ENCODE measurements at places on chromosomes 16 and 17.

DNA sequence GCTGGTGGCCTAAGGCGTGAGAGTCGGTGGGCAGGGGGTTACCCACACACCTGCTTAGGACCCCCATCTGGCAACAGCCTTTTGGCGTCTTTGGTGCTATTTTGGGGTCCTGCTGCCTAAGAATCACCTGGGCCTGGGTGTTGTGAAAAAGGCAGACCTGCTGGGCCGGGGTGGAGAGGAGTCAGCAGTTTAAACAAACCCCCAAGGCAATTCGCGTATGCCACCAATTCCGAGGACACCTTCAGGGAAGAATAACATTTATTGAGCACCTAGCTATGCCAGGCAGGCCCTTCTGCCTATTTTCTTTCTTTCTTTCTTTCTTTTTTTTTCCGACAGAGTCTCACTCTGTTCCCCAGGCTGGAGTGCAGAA is 53.9 kb upstream of the TOB1 start:
- peak overlapping the region; percentile 53 for H3K27ac ChIP-seq
- H3K4me3 ChIP-seq: no peak overlapping the region
- H3K36me3 ChIP-seq: no peaks in the 10 kb centered on the region
- no peaks in the 10 kb centered on the region for H3K27me3 ChIP-seq

DNA sequence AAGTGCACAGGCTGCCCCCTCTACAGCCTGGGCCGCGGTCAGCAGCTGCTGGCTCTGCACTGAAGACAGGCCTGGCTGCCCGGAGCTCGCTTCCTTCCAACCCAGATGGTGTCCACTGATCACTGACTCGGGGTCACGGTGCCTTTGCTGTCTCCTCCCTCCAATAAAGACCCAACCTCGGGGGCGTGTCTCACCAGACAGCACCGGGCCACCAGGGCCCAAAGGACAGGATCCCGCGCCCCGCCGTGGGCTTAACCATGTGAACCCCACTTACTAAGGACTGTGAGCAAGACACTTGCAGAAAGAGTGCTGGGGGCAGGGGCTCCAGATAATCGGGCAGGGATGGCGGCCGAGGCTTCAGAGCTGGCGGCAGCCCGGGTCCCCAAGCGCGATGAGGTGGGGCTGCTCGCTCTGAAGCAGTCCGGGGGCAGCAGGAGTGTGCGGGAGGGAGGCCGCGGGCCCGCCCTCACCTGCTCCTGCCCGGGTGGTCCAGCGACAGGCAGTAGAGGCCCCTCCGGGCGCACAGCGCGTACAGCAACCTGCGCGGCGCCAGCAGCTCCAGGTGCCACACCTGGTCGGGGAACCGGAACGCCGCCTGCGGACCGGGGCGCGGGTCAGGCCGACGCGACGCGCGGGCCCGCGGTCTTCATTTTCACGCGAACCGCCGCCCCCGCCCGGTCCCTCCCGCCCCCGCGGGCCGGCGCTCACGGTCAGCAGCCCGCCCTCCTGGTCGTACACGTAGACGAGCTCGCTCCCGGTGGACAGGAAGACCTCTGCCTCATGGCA is 502 bp downstream of the FAAP100 start:
- no peak overlapping the region for H3K27ac ChIP-seq
- DNase-seq: peak; percentile 19
- peak overlapping the region; percentile 83 for H3K4me3 ChIP-seq
- H3K27me3 ChIP-seq: no peaks in the 10 kb centered on the region
- H3K36me3 ChIP-seq: no peaks in the 10 kb centered on the region

GRCh38 chr16:939941-940340 is 30.8 kb downstream of the LMF1 start:
- DNase-seq: no peak
- H3K27me3 ChIP-seq: peaks cover 77% of the 10 kb centered on the region
- no peaks in the 10 kb centered on the region for H3K4me1 ChIP-seq

DNA sequence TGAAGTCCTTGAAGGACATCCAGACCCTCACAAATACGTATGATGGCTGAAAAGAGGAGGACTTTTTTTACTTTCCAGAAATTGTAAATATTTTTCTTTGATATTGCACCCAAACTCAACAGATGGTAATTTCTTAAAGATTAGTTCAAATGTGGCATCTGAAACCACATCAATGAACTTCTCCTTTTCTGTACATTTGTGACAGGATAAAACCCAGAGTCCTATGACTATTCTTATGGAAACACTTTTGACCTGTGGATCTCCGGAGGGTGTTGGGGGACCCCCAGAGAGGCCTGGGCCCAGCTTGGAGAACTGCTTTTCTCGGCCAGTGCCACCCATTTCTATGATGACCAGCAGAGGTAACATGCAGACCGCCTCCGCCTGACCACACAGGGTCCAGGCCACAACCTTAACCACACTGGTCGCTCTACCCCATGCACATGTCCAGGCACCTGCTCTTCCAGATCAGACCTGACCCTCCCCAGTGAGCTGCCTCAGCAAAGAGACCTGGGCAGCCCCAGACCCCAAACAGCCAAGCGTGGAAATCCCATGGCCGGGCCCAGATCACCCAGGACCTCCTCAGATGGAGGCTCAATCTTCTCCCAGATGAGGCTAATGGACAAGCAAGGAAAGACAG is 22.7 kb downstream of the RPH3AL start:
- DNase-seq: no peak
- H3K4me3 ChIP-seq: no peak overlapping the region
- no peaks in the 10 kb centered on the region for H3K36me3 ChIP-seq
- H3K27me3 ChIP-seq: peaks cover 100% of the 10 kb centered on the region

DNA sequence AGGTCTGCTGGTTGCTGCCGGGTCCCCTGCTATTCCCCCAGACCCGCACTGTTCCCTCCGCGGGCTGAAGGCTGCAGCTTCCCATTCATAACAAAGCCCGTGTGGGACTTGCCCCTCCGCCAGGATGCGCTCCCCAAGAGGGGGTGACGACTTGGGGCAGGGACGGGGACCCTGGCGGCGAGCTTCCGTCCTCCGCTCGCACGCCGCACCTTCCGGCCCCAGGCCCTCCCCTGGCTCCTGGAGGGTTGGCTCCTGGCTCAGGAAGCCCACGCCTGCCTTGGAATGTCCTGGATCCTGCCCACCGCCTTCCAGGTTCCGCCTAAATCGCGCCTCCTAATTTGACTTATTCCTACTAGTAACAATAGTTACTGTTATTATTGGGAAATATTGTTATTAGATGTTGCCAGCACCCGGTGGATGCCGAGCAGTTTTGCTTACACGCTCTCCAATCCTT is 1.1 kb upstream of the TFAP4 start:
- peak; percentile 64 for DNase-seq
- no peaks in the 10 kb centered on the region for H3K27me3 ChIP-seq
- peak overlapping the region; percentile 63 for H3K4me3 ChIP-seq
- no peaks in the 10 kb centered on the region for H3K36me3 ChIP-seq
- peak overlapping the region; percentile 68 for H3K27ac ChIP-seq
- peaks cover 9% of the 10 kb centered on the region for H3K4me1 ChIP-seq

DNA sequence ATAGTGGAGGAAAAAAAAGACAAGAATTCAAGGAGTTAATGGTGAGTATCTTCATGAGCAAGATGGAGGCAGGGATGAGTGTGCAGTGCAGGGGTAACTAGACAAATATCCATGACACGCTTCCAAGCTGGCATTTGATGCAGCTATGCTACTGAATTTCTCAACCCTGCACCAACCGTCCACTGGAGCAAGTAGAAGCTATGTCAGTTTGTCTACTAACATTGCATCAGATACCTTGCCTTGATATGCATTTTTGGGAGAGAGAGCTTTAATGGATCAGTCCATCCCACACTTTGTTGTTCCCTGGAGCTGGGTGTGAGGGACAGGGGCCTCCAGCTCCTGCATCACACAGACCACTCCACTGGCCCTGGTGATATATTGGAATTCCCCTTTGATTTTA is 16.4 kb downstream of the CCL11 start:
- H3K27me3 ChIP-seq: no peaks in the 10 kb centered on the region
- DNase-seq: no peak
- H3K36me3 ChIP-seq: no peaks in the 10 kb centered on the region
- H3K27ac ChIP-seq: no peak overlapping the region
- H3K4me3 ChIP-seq: no peak overlapping the region

GRCh38 chr16:75566758-75567255 is 628 bp downstream of the GABARAPL2 start:
- no peaks in the 10 kb centered on the region for H3K36me3 ChIP-seq
- peak; percentile 14 for DNase-seq

DNA sequence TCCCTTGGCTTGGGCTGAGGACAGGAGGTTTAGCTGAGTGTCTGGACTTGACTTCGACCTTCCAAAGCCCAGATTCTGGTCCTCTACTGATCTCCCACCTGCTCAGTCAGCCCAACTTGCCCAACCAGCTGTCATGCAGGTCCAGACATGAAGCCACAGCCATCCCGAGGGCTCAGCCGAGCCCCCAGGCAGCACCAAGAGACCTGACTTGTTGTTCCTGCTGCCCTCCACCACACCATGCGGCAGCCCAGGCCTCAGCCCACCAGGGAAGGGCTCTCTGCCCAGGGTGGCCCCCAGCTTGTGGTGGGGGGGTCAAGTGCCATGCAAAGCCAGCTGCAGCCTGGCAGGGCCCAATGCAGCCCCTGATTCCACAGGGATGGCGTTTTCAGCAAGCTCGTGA is 17.2 kb upstream of the CACNG4 start:
- H3K4me3 ChIP-seq: no peak overlapping the region
- no peak for DNase-seq
- no peaks in the 10 kb centered on the region for H3K36me3 ChIP-seq
- H3K27ac ChIP-seq: no peak overlapping the region
- peaks cover 25% of the 10 kb centered on the region for H3K27me3 ChIP-seq
- no peaks in the 10 kb centered on the region for H3K4me1 ChIP-seq

GRCh38 chr17:12047681-12048376 is 27.2 kb downstream of the MAP2K4 start:
- H3K27ac ChIP-seq: no peak overlapping the region
- DNase-seq: no peak
- no peaks in the 10 kb centered on the region for H3K36me3 ChIP-seq
- no peak overlapping the region for H3K4me3 ChIP-seq
- no peaks in the 10 kb centered on the region for H3K4me1 ChIP-seq

DNA sequence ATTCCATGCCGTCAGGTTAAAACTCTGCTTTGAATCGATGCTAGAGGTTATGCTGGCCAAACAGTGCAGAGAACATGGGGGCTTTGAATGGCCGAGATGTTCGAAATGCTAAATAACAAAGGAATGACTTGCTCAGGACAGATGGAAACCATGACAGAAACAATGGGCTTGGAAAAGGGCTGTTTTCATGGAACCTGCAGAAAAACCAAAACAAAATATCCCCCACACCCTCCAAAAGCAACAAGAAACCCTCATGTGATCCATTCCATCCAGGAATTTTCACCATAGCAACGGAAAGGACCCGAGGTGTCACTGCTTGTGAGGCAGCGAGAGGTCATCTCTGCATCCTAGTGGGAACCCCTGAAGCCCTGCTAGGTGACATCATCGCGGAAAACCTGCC is 25.5 kb downstream of the GPRC5B start:
- H3K27me3 ChIP-seq: no peaks in the 10 kb centered on the region
- no peak for DNase-seq
- no peaks in the 10 kb centered on the region for H3K36me3 ChIP-seq
- no peak overlapping the region for H3K4me3 ChIP-seq

- no peaks in the 10 kb centered on the region for H3K36me3 ChIP-seq
- peaks cover 74% of the 10 kb centered on the region for H3K27me3 ChIP-seq
- DNase-seq: no peak
- no peak overlapping the region for H3K4me3 ChIP-seq
- H3K4me1 ChIP-seq: no peaks in the 10 kb centered on the region
Observed at GRCh38 chr17:339193-340061, 13.2 kb downstream of the RPH3AL start.

DNA sequence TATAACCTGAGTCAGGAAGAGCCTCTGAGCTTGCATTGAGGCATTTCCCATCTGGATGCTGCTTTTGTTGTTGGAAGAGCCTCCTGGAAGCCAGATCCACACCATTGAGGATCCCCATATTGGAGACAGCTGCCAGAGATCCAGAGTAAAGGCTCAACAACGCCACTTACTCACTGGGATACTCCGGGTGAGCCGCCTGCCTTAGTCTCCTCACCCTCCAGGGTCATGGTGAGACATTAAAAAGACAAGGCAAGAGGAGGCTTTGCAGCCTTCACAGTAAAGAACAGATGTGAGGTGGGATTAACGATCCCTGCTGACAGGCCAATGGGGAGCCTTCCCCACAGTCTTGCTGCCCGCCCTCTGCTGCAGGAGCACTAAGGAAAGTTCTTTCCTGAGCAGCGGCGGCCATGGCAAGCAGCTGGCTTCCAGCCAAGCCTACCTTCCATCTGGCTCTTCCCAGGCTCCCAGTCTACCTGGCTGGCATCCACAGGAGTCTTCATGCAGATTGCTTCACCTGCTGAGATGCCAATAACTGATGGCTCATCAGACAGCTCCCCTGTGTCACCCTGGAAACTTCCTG is 198.5 kb downstream of the CYLD start:
- DNase-seq: no peak
- no peak overlapping the region for H3K4me3 ChIP-seq
- H3K27me3 ChIP-seq: no peaks in the 10 kb centered on the region
- no peak overlapping the region for H3K27ac ChIP-seq
- H3K4me1 ChIP-seq: no peaks in the 10 kb centered on the region

- H3K4me1 ChIP-seq: peaks cover 24% of the 10 kb centered on the region
- no peaks in the 10 kb centered on the region for H3K27me3 ChIP-seq
- H3K36me3 ChIP-seq: no peaks in the 10 kb centered on the region
- no peak overlapping the region for H3K4me3 ChIP-seq
- no peak overlapping the region for H3K27ac ChIP-seq
- no peak for DNase-seq
Observed at GRCh38 chr17:64982139-64982915, 63.0 kb upstream of the LRRC37A3 start.

DNA sequence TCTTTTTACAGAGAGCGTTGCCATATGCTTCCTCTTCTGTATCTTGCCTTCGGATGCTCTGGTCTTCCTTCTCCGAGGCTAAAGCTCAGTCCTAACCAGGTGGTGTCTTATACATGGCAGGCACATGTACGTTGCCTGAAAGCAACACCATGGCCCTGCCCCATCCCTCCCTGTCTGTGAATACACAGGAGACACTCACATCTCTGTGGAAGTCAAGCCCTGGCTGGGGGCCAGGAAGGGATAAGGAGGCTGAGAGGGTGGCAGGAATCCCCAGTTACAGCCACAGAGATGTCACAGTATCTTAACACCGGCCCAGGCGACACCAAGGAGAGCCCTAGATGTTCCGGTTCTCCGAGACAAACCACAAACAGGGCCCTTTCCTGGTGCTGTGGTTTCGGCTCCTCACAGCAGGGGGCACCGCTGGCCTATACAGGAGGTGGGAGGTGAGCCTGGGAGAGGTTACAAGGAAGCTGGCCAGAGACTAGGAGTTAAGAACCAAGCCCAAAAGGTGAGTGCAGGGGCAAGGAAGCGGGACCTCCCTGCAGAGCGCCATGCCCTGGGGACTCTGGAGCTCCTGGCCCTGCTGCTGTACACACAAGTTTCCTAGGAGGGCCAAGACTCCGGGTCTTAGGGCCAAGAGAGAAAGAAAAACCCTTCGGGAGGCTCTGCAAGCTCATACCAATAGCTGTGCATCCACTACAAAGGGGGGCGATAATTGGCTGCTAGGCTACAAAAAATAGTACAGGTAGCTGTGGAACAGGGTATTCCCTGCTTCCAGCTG is 41.7 kb downstream of the SRL start:
- peaks cover 4% of the 10 kb centered on the region for H3K4me1 ChIP-seq
- no peak overlapping the region for H3K27ac ChIP-seq
- peak; percentile 47 for DNase-seq
- H3K36me3 ChIP-seq: no peaks in the 10 kb centered on the region
- H3K27me3 ChIP-seq: peaks cover 12% of the 10 kb centered on the region

GRCh38 chr16:23505180-23505665 is 5.1 kb downstream of the GGA2 start:
- H3K27me3 ChIP-seq: no peaks in the 10 kb centered on the region
- H3K36me3 ChIP-seq: no peaks in the 10 kb centered on the region
- H3K4me1 ChIP-seq: 0 out of 2 replicates have a peak, but pooled peaks cover 5% of the 10 kb centered on the region
- DNase-seq: no peak
- H3K4me3 ChIP-seq: no peak overlapping the region

- no peaks in the 10 kb centered on the region for H3K27me3 ChIP-seq
- H3K4me3 ChIP-seq: no peak overlapping the region
- no peaks in the 10 kb centered on the region for H3K4me1 ChIP-seq
- H3K27ac ChIP-seq: no peak overlapping the region
- no peaks in the 10 kb centered on the region for H3K36me3 ChIP-seq
Observed at GRCh38 chr16:8655184-8655717, 19.2 kb upstream of the ABAT start.
